Panc1 (cell line): ENCODE measurements at places on chromosomes 16 and 17.

DNA sequence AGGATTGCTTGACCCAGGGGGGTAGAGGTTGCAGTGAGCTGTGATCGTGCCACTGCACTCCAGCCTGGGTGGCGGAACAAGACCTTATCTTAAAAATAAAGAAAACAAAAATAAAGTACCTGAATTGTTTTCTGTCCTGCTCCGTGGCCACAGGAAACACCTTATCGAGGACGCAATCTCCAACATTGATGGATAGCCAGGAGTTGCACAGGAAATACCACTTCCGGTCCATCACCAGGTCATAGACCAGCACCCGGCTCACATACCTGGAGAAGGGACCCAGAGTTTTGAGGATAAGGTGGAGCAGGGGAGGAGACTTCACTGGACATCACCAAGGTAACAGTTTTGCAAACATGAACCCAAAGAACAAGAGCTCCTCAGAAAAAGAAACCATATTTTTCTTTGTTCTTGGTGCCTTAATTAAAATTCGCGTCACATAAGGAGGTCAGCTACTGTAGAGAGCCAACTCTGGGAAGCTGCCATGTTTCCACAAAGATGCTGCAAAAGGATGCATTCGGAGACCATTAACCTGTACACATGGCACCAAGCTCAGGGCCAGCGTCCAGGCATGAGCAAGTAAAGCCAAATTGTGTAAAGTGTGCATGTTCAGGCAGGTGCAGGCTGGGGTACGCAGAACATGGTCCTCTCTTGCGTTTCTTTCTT lies 55.6 kb upstream of the GCSH start:
- no peak for DNase-seq

GRCh38 chr17:79054200-79054960 lies 20.2 kb upstream of the ENGASE start:
- no peak for DNase-seq

DNA sequence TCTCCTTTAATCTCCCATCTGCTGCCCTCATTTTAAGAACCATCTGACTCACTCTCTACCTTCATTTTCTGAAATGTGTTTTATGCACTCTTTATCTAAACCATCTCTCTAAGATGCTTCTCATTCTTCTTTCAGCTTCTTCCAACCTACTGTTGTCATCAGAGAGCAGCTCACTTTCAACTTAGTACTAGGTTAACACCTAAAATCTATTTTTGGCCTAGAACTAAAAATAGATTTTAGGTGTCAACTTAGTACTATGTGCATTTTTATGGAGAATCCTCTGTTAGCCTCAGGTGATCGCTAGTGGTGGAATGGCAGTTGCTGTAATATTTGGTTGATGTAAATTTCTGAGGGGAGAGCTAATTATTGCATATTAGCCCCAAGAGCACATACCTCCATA lies 277.1 kb downstream of the KCNJ2 start:
- DNase-seq = no peak

GRCh38 chr16:57799600-57800199 lies 2.6 kb downstream of the KIFC3 start:
- DNase-seq = no peak

- no peak for DNase-seq
Observed at GRCh38 chr16:81005610-81006161, 999 bp downstream of the CMC2 start.

GRCh38 chr16:23858542-23858941 lies 22.8 kb downstream of the PRKCB start:
- DNase-seq = no peak

- DNase-seq = no peak
Observed at GRCh38 chr16:16036359-16036792, 87.0 kb downstream of the ABCC1 start.

DNA sequence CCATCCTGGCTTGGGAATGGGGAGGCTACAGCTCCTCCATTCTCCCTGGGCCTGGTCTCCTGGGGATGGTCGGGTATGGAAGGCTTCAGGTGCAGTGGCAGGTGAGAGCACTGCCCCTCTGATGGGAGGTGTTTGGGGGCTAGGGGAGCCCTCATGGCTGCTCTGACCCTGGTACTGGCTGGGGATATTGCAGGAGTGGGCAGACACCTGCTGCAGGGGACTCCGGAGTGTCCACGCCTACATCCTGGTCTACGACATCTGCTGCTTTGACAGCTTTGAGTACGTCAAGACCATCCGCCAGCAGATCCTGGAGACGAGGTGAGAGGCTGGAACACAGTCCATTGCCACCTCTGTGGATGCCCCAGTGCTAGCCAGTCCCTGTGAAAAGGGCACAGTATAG lies 8.8 kb downstream of the RASL10B start:
- no peak for DNase-seq

- no peak for DNase-seq
Observed at GRCh38 chr17:80091376-80091775, 10.0 kb upstream of the GAA start.

GRCh38 chr16:51816929-51817328 lies 665.9 kb upstream of the SALL1 start:
- DNase-seq = no peak

DNA sequence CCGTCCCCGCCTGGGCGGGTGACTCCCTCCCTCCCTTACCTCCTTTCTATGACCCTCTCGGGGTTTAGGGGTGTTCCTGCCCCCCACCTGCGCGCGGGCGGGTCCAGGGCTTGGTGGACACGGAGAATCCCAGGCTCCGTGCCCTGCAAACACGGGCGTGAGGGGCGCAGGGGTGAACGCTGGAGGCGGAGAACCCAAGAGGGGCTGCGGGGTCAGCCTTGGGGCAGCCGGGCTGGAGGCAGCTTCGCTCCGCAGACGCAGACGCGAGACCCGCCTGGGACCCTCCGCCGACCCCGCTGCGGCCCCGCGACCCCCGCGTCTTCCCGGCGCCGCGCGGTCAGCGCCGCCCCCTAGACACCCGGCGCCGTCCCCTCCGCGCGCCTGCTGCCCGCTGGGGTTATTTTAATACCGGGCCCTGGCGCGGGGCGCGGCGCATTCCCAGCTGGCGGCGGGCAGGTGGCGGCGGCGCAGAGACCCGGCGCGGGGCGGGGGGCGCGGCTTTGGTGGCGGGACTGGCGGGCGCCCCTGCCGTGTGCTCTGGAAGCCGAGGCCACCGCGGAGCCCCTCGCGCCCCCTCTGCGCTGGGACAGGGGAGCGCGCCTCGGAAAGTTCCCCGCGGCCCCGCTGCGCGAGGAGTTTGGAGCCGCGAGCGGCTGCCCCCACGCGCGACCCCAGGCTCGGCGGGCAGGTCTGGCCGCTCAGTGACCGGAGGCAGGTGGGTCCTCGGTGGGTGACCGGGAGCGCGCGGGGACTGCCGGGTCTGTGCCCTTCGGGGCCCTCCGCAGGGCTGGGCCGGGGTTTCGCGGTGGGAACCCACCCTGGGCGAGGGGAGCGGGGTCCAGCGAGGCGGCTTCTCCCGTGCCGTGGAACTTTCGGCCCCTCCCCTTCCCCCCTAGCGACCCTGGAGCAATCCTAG lies at the start of gene UTS2R:
Gene UTS2R (plus strand): TSS at position 433 of the 916 bp plus-strand sequence. CDS start 2,560 bp downstream, outside the sequence.
- DNase-seq = no peak

DNA sequence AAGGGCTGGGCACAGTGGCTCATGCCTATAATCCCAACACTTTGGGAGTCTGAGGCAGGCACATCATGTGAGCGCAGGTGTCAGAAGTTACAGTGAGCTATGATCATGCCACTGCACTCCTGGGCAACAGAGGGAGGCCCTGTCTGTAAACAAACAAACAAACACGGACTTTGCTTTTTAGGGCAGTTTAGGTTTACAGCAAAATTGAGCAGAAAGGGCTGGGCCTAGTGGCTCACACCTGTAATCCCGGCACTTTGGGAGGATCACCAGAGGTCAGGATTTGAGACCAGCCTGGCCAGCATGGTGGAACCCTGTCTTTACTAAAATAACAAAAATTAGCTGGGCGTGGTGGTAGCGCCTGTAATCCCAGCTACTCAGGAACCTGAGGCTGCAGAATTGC lies 3.3 kb upstream of the CARHSP1 start:
- DNase-seq = no peak

DNA sequence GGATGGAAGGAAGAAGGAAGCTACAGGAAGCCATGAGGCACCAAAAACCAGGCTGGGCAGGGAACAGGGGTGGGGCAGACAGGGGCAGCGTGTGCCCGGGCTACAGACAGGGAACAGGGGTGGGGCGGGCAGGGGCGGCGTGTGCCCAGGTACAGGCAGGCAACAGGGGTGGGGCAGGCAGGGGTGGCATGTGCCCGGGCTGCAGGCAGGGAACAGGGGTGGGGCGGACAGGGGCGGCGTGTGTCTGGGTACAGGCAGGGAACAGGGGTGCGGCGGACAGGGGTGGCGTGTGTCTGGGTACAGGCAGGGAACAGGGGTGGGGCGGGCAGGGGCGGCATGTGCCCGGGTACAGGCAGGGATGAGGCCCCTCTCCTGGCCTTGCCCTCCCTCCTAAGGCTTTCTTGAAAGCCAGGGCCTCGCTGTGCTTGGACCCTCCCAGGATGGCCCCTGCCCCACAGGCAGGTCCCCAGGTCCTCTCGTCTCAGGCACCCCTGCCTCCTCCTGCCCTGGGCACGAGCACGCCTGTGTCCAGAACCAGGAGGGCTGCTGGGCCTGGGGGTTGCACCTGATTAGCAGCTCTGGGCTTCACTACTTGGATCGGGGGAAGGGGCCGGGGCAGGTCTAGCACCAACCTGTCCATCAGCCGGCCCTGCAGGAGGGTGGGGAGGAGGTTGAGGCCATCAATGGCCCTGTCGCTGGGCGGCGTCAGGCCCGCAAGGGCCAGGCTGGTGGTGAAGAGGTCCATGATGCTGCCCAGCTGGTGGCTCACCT lies 14.5 kb upstream of the APRT start:
- no peak for DNase-seq

DNA sequence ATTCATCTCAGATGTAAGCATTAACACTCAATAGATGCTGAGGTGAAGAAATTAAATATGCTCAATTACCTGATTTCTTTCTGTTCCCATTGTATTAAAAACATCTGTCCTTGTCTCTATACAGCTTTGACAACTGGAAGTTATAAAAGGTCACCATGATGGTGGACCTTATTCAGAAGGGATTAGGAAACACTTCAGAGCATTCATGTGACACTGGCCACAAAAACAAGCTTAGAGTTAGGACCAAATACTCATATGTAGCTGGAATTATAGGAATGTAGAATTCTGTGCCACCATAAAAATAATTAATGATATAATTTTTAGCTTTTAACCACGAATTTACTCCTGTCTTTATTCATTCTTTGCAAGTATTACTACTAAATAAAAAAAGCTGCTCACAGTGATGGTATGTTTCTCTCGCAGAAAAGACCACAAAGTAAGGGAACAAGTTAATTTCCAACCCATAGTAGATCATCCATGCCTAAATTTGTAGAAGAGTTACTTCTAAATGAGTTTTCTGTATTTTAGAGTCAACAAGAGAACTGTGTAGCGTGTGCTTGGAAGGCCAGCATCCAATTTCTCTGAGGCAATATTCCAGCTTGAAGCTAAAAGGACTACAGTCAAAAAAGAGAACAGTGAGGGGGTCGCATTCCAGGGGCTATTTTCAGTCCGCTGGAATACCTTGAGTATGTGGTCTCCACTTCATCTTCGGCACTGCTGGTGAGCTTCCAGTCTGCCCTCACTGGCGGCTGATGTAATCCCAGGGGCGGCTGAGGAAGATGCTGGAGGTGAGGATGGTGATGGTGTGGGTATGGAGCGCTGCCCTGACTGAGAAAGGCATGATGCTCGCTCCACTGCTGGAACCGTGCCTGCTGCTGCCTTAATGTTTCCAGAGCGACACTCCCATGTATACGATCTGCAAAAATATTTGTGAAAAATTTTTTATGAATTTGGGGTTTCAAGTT lies 63.7 kb downstream of the CACNG1 start:
- no peak for DNase-seq

- DNase-seq = no peak
Observed at GRCh38 chr17:17419631-17420030, 57.2 kb upstream of the MED9 start.

DNA sequence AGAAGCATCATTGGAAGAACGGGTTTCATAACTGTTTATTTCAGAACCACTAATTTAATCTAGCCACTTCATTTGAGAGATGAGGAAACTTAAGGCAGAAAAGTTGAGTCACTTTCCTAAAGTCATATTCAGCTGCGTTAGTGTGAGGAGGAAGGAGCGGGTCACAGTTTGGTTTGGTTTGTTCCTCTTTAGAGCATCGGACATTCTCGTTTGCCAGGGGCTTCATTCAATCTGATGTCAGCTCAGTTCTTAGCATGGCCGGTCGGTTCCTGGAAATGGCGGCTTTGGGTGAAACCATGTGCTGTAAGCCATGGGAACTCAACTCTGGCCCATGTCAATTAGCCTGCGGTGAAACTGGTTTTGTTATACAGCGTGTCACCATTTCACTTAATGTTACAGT lies 186.5 kb downstream of the LGALS9B start:
- no peak for DNase-seq

GRCh38 chr16:17598968-17599367 lies 128.2 kb upstream of the XYLT1 start:
- DNase-seq = no peak

DNA sequence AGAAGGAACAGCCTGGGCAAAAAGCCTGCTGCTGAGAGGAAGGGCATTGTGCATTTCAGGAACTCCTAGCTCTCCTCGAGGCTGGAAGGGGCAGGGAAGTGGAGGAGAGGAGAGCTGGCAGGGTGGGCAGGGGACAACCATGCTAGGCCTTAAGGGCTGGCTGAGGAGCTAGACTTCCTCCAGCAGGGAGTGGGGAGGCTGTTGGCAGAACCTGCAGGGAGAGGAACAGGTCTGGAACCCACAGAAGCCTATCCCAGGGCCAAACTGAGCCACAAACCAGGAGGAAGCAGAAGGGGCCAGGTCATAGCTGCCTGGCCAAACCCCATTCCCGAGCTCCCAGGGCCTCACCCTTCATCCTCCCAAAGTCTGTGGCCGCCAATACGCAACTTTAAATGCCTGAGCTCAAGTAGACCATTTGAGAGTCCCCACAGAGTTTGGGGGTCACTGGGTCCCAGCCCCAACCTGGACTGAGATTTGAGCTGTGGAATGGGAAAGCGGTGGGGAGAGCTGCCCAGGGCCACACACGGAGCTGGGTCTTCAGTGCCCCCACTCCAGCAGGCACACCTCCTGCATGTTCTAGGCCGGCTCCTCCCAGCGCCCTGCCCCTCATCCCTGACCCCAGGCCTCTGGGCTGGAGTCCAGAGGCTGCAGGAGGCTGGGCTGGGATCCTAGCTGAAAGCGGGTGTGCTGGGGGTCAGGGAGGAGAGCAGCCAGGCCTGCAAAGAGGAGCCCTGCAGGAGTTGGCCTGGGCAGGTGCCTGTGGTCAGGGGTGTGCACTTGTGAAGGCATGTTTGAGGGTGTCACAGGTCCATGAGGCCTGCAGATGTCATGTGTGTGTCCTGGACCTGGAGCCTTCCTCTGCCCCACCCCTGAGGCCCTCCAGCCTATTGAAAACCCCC lies 4.5 kb downstream of the CDH5 start:
- no peak for DNase-seq

DNA sequence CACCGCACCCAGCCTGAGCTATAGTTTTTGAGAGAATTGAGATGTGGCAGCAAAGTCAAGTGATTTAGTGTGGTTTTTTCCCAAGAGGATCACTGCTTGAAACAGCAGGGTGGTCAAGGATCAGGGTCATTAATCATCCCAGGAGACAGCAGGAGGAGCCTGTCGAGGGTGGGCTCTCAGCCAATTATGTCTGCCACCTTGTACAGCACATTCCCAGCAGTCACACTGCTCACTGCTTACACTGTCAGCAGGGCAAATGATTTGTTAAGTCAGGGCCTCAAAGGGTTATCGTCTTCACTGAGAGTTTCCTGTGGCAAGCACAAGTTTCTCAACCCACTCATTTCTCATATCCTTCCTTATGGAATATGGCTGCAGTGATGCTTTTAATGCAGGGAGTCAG lies 13.2 kb downstream of the B3GNT9 start:
- no peak for DNase-seq

GRCh38 chr17:22145605-22146178 lies 453.4 kb downstream of the KCNJ18 start:
- DNase-seq = no peak
